ENCODE measurements at places on chromosomes 5 and 9.

DNA sequence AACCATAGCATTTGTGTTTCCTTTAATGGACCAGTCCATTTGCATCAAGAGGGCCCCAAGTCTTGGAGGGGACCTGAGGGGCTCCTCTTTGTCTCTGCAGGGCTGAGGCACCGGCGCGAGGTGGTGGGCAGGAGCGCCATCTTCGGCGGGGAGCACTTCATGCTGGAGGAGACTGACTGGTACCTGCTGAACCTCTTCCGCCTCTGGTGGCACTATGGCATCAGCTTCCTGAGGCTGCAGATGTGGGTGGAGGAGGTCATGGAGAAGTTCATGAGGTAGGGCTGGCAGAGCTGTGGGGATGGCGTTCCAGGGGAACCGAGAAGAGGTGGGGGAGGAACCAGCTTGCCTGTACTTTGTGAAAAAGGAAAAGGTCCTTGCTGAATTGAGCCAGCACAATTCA, 6.1 kb downstream of the PCYOX1L start:
- DNase-seq = no peak

- no peak for DNase-seq
Measured at GRCh38 chr5:122882831-122883230, 37.4 kb downstream of the SNX24 start.

DNA sequence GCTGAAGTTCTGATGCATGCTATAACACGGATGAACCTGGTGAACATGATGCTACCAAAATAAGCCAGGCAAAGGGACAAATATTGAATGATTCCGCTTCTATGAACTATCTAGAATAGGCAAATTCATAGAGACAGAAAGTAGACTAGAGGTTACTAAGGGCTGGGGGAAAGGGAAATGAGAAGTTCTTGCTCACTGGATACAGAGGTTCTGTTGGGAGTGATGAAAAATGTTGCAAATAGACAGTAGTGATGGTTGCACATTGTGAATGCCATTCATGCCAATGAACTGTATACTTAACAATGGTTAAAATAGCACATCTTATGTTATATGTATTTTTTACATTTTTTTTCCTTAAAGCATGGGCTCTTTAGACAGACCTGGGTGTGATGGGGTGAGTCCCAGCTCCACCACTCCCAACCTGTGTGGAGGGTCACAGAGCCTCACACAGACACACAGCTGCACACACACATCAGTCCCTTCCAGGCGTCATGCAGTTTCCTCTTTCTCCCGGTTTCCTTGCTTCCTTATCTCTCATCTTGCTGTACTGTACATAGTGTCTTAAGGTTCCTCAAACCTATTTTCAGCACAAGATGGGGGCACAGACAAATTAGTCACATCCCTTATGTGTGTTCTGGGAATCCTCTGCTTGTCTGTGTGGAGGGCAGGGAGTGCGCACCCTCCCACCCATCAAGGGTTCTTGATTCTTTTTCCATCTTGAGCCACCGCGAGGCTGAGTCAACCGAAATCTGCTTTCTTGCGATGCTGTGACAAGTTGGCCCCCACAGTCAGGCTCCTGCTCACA, 192.9 kb downstream of the CRB2 start:
- DNase-seq = no peak

DNA sequence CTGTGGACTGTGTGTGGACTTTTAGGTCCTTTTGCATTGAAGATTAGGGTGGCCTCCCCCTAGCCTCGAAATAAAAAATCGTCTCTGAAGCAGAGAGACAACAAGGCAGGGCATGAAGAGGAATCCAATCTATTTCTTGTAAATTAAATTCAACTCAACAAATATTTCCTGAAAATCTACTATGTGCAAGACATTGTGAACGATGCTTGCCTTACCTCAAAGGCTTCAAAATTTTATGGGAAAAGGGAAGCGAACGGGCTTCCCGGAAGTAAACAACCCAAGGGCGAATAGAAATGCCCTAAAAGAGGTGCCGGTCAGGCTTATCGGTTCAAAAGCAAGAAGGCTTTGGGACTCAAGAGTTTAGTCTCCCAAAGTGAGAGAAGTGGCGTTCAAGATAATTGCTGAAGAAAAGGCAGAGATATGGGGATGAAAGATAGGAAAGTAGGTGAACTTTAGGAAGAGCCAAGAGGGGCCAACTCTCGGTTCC, 525 bp downstream of the KIF24 start:
- no peak for DNase-seq

DNA sequence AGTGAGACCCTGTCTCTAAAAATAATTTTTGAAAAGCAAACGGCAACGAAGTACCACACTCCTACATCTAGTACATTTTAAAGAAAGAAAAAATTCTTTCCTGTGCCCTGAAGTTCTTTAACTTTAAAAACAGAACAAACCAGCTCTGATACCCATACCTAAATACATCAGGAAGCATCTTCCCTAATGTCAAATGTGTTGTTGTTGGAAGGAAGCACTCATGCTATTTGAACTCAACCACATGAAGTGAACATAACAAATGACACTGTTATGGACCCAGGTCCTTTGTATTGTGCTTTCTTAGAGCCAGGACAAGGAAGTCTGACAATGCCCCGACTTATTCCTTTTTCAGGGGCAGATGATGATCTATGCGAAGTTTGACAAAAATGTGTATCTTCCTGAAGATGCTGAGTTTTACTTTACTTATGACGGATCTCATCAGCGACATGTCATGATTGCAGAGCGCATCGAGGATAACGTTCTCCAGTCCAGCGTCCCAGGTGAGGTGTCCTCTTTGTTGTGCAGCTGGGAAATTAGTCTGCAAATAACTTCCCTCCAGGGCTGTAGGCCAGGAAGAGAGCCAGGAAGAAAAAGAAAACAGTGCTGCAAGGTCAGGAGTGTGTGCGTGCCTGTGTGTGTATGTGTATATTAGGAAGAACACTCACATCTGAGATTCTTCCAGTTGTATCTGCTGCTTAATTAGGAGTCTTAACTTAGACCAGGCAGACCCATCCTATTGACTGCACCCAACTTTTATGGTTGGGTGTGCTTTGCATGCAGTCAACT, 123.7 kb downstream of the ARHGEF28 start:
- DNase-seq = no peak

GRCh38 chr9:123138163-123138562, 104.7 kb downstream of the GPR21 start:
- no peak for DNase-seq

DNA sequence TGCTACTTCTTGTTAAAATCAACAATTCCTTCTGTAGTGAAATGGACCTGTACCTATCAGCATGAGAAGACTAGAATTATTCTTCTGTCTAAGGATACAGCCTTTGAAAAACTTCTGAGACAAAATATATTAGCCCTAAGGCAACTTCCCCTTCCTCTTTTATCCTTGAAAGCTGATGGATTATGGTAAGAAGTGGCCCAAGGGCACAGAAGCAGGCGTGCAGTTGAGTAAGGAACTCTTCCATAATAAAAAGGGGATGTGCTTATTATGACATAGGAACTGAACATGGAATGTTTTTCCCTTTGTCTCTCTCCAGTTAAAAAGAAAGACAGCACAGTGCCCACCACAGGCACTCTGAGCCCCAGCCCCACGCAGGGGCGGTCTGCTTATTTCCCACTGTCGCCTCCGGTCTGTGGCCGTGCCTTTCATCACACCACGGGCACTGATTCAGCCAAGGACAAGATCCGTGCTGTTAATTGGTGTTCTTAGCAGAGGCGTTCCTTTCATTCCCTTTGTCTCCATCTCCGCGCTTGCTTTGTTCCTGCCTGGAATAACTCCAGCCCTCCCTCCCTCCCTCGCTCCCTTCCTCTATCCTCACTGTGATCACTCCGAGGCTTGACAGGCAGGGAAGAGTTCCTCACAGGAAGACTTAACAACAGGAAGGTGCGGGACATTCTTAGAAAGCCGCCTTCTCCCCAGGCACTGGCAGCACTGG, 135.9 kb upstream of the OTULINL start:
- no peak for DNase-seq

- DNase-seq = no peak
Measured at GRCh38 chr9:137666955-137667670, 48.3 kb downstream of the EHMT1 start.

GRCh38 chr9:97440160-97440559, 28.3 kb downstream of the TDRD7 start:
- DNase-seq = no peak

DNA sequence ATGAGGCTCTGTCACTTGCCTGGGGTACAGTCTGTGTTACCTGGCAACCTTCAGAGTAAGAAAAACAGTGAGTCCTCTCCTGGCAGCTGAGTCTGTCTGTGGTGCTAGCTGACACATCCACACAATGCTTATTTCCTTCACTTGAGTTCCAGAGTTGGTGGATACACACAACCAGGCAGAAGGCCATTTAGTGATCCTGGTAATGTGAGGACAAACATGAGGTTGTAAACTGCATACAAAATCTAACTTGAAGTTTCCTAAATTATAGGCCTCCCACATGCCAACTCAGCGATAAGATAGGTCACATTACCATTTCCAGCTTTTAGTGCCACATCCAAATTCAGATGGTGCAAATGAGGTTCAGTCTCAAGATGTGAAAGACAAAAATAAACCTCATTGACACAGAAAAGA, 125.5 kb downstream of the DCP2 start:
- DNase-seq = no peak

- DNase-seq = no peak
Measured at GRCh38 chr5:158877706-158878105, 222.0 kb downstream of the EBF1 start.
